ENCODE measurements at places on chromosomes 5 and 9. TPM values are rescaled to one million over a fixed set of nuclear protein-coding genes. Genes with fewer than 3 reads are reported as not detected.

The CTSV gene
- total RNA-seq = 3.5 TPM

The PTTG1 gene
- 36.9 TPM for total RNA-seq

The TAS2R1 gene
- 0.69 TPM for total RNA-seq

The FGF18 gene
- 2.3 TPM for total RNA-seq

The RLN1 gene
- total RNA-seq = 0.33 TPM

The ADAM19 gene
- total RNA-seq = 11.7 TPM

The TLR4 gene
- 35.2 TPM for total RNA-seq

The SPAAR gene
- 0.69 TPM for total RNA-seq

The SV2C gene
- 66.7 TPM for total RNA-seq

The ERGIC1 gene
- total RNA-seq = 46.2 TPM

DNA sequence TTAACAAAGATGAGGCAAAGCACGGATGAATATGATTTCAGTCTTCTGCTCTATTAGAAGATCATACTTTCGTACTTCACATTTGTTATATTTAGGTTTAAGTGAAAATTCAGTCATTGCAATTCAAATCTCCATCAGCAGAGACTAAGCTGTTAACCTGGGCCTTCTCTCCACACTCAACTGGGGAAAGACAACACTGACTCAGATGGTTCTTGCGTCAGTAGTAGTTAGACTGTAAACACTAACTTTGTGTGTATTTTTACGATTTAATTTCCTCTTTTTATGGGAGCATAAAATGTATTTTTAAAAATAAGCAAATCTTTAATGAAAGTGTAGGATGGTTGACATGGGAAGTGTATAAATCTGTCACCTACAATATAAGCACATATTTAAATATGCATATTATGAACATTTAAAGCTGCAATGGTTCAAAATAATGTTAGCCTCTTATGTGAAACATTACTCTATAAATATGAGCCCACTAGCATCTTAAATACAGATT, 42.7 kb upstream of the ZNF608 start:
- H3K4me1 ChIP-seq = no peaks in the 10 kb centered on the region
- H3K36me3 ChIP-seq = no peaks in the 10 kb centered on the region
- H3K27ac ChIP-seq = no peak overlapping the region
- no peak for DNase-seq

DNA sequence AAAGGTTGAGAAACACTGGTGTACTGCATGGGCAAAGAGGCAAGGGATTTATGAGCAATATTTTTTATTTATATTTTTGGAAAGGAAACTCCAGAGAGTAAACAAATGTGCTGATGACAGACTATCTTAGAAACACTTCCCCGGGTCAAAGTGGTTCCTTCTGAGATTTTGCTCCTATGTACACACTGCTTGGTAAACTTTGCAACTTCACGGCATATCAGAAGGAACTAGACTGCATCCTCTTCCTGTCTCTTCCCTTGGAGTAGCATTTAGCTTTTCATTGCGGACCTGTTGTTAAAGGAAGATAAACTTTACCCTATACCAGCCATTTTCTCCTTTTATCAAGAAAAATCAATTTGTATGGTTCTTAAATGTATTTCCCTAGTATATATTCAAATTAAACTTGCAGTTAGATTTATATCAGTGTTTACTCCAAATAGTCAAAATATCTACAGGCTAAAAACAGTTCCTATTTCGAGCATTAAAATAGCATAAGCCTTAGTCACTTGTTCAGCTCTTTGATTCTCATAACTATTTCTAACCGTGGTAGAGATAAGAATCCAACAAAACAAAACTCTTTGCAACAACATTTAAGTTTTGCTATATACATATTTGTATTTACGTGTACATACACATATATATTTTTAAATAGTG, 48.0 kb upstream of the LRRC19 start:
- DNase-seq = no peak
- no peaks in the 10 kb centered on the region for H3K27me3 ChIP-seq
- H3K36me3 ChIP-seq = no peaks in the 10 kb centered on the region
- H3K27ac ChIP-seq = no peak overlapping the region
- H3K4me1 ChIP-seq = no peaks in the 10 kb centered on the region
- H3K4me3 ChIP-seq = no peak overlapping the region

- DNase-seq = no peak
- H3K27me3 ChIP-seq = no peaks in the 10 kb centered on the region
- no peak overlapping the region for H3K27ac ChIP-seq
- H3K4me1 ChIP-seq = no peaks in the 10 kb centered on the region
These were observed 232.7 kb upstream of the ACTBL2 start for GRCh38 chr5:57715296-57715695.

DNA sequence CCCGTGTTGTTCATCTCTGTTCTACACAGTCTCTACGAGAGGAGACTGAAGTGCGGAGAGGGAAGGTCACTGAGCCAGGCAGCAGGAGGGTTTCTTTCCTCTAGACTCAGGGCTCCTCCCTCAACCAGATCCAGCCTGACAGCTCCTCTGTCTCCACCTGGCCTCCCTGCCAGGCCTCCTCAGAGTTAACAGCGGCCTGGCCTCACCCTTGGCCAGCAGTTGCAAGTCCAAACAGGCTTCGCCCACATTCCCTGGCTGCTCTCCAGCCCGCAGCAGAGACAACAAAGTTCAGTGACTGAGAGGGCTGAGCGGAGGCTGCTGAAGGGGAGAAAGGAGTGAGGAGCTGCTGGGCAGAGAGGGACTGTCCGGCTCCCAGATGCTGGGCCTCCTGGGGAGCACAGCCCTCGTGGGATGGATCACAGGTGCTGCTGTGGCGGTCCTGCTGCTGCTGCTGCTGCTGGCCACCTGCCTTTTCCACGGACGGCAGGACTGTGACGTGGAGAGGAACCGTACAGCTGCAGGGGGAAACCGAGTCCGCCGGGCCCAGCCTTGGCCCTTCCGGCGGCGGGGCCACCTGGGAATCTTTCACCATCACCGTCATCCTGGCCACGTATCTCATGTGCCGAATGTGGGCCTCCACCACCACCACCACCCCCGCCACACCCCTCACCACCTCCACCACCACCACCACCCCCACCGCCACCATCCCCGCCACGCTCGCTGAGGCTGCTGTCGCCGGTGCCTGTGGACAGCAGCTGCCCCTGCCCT, at the start of gene HRCT1:
Gene HRCT1 (plus strand): TSS at position 291 of the 768 bp plus-strand sequence. CDS start 86 bp downstream, at position 377.
- H3K27me3 ChIP-seq = peaks cover 2% of the 10 kb centered on the region
- peaks cover 3% of the 10 kb centered on the region for H3K36me3 ChIP-seq
- H3K4me1 ChIP-seq = peaks cover 60% of the 10 kb centered on the region
- H3K4me3 ChIP-seq = no peak within 1 kb of the TSS
- DNase-seq = no peak
- H3K27ac ChIP-seq = peak within 1 kb of the TSS; percentile 96

DNA sequence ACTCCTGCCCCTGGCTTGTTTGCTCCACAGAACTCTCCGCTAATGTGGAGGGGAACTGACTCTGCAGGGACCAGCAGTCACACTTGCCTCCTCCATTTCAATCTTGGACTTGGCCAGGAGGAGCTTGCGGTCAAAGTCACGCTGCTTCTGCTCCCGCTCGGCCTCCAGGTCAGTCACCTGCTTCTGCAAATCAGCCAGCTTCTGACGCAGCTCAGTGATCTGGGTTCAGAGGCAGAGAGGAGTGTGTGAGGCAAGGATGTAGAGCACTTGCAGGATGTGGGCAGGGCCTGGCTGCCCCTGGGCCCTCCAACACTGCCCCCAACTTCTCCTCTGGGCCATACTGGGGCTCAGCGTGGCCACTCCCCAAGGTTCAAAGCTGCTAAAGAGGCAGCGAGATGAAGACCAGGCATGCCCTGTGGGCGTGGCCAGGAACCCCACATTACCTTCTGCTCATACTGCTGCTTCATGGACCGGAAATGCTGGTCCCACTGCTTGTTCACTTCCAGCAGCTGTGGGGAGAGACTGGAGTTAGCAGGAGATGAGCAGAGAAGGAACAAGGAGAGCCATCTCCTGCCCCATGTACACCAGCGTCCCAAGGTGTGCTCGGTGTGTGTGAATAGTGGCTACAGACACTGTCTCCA, 22.2 kb downstream of the GPX3 start:
- no peak for DNase-seq
- H3K4me3 ChIP-seq = no peak overlapping the region
- peaks cover 40% of the 10 kb centered on the region for H3K36me3 ChIP-seq
- H3K4me1 ChIP-seq = peaks cover 28% of the 10 kb centered on the region

- peaks cover 24% of the 10 kb centered on the region for H3K4me1 ChIP-seq
- no peak overlapping the region for H3K4me3 ChIP-seq
- H3K27ac ChIP-seq = no peak overlapping the region
- DNase-seq = no peak
- H3K36me3 ChIP-seq = peaks cover 22% of the 10 kb centered on the region
These were observed 2.3 kb upstream of the DNAJA1 start for GRCh38 chr9:33022755-33023154.

DNA sequence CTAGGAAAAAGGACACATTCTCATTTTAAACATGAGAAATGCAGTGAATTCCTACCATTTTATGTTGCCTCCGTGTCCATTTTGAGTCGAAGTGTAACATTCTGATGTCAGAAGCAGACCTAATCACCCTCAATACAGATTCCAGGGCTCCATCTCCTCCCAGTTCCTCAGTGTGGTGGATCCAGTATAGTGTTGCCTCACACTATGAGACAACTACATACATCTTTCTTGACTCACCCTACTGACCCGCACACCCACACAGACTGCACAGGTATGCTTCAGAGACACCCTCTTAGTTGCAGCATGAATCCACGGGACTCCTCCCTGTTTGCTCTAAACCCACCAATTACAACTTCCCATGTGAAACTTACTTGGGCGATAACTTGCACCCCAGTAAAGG, 564.9 kb downstream of the SEMA5A start:
- DNase-seq = no peak
- no peak overlapping the region for H3K27ac ChIP-seq
- H3K27me3 ChIP-seq = no peaks in the 10 kb centered on the region
- no peaks in the 10 kb centered on the region for H3K36me3 ChIP-seq

DNA sequence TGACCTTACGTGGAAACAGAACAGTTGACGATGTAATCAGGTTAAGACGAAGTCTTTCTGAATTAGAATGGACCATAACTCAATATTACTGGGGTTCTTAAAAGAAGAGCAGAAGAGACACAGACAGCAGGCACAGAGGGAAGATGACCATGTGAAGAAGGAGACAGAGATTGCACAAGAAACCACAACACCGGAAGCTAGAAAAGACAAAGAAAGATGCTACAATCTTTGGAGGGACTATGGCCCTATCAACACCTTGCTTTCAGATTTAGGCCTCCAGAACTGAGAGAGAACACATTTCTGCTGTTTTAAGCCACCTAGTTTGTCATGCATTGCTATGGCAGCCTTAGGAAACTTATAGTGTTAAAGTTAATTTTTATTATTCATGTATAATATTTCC, 27.1 kb downstream of the CDH9 start:
- no peaks in the 10 kb centered on the region for H3K4me1 ChIP-seq
- H3K36me3 ChIP-seq = no peaks in the 10 kb centered on the region
- H3K4me3 ChIP-seq = no peak overlapping the region
- DNase-seq = no peak

DNA sequence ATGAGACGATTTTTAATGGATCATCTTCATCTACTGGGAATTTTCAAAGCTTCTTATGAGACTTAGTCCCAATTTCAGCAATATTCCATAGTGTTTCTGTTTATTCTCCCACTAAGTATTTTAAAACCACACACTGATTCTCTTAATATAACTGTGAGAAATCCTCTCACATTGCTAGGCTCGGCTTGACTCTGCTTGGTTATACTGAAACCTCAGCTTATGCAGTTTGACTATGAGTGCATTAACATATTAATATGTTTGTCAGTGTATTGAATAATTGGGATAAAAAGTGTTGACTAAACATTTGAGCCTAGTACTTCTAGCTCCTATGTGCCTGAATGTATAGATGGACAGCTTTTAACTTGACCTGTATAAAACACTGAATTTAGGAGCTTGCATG, 298.5 kb upstream of the IZUMO3 start:
- H3K36me3 ChIP-seq = no peaks in the 10 kb centered on the region
- DNase-seq = no peak
- H3K27ac ChIP-seq = no peak overlapping the region
- no peak overlapping the region for H3K4me3 ChIP-seq

- H3K27me3 ChIP-seq = no peaks in the 10 kb centered on the region
- DNase-seq = no peak
- no peak overlapping the region for H3K4me3 ChIP-seq
- no peak overlapping the region for H3K27ac ChIP-seq
- no peaks in the 10 kb centered on the region for H3K4me1 ChIP-seq
These were observed 186.1 kb downstream of the ZNF608 start for GRCh38 chr5:124560370-124560769.

DNA sequence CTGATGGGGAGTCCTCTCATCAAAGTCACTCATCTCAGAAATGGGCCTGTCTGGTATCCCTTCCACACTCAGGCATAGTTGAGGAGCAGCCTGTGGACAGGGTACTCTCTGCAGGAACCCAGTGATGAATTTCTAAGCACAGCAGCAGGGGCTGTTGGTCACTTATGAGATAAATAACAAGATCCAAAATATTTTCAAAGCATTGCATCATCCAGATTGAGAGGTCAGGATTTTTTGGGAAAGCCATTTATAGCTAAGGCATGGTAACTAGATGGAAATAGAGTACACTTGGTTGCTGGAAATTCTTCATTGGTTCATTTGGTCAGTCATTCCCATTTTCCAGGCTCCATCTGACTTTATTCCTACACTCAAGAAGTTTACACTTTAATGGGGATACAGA, 246.8 kb upstream of the RAI14 start:
- no peak overlapping the region for H3K27ac ChIP-seq
- no peak for DNase-seq
- H3K27me3 ChIP-seq = no peaks in the 10 kb centered on the region
- no peaks in the 10 kb centered on the region for H3K36me3 ChIP-seq

DNA sequence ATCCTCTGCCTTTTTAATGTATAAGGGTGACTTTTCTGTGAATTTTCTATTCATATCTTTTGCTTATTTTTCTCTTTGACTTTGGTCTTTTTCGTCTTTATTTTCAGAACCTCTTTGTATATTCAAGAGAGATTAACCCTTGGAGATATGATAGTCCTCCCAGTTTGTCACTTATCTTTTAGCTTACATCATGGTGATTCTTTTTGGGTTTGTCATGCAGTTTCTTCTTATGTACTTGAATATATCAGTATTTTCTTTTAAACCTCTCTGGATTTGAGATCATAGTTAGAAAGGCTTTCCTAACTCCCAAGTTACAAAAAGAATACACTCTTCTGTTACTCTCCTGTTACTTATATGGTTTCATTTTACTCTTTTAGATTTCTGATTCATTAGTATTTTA, 27.5 kb upstream of the GPR21 start:
- H3K27ac ChIP-seq = no peak overlapping the region
- H3K4me3 ChIP-seq = no peak overlapping the region
- H3K4me1 ChIP-seq = no peaks in the 10 kb centered on the region
- H3K36me3 ChIP-seq = peaks cover 4% of the 10 kb centered on the region

GRCh38 chr9:124012368-124013301, 1.1 kb downstream of the LHX2 start:
- H3K4me1 ChIP-seq = peaks cover 64% of the 10 kb centered on the region
- H3K36me3 ChIP-seq = no peaks in the 10 kb centered on the region
- DNase-seq = peak; percentile 39
- no peak overlapping the region for H3K27ac ChIP-seq
- peaks cover 100% of the 10 kb centered on the region for H3K27me3 ChIP-seq
- no peak overlapping the region for H3K4me3 ChIP-seq

Measured in spinal cord (tissue), 10 donors.